ENCODE measurements at places on chromosomes 2 and 18.

DNA sequence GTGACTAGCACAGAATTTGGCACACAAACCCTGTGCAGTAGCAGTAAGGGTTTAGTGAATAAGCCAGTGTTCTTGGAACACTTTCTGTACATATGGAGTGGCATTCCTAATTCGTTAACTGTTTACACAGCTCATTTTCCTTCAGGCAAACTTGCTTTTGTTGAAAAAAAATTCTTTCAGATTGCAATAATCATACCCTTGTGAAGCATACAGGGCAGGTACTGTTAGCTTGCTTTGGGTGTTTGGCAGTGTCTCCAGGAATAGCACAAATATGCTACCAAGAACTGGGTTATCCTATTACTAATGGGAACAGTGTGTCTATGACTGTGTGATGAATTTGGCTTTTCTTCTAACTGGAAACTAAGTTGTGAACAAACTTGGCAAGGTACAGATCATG is 33.4 kb downstream of the UGP2 start:
- no peak for DNase-seq

GRCh38 chr18:76580288-76580962 is 85.4 kb upstream of the ZNF516 start:
- DNase-seq: no peak

- DNase-seq: no peak
These were observed 69.4 kb downstream of the CABLES1 start for GRCh38 chr18:23204589-23205235.

- no peak for DNase-seq
These were observed 55.4 kb downstream of the NGEF start for GRCh38 chr2:232957657-232958090.

- no peak for DNase-seq
These were observed 95.7 kb upstream of the SLC39A10 start for GRCh38 chr2:195561116-195561921.

- no peak for DNase-seq
These were observed 114.1 kb downstream of the EIPR1 start for GRCh38 chr2:3263487-3263886.

DNA sequence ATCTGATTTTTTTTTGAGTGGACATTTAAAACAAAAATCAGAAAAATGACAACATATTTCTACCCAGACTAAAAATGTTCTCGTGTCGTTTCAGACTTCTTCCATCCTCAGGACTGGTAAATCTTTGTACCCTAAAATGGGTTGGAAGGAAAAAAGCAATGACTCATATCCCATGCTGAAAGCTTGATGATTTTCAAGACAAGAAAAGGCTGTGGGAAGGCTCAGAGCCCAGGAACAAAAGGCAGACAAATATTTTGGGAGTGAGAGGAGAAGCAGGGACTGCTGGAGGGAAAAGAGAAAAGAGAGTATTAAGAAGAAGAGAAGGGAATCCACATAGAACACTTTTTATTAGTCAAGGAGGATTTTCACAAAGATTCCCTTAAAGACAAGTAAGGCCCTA is 77.1 kb upstream of the CTAGE1 start:
- DNase-seq: no peak

- no peak for DNase-seq
These were observed 176.3 kb downstream of the ZFP36L2 start for GRCh38 chr2:43049836-43050801.

DNA sequence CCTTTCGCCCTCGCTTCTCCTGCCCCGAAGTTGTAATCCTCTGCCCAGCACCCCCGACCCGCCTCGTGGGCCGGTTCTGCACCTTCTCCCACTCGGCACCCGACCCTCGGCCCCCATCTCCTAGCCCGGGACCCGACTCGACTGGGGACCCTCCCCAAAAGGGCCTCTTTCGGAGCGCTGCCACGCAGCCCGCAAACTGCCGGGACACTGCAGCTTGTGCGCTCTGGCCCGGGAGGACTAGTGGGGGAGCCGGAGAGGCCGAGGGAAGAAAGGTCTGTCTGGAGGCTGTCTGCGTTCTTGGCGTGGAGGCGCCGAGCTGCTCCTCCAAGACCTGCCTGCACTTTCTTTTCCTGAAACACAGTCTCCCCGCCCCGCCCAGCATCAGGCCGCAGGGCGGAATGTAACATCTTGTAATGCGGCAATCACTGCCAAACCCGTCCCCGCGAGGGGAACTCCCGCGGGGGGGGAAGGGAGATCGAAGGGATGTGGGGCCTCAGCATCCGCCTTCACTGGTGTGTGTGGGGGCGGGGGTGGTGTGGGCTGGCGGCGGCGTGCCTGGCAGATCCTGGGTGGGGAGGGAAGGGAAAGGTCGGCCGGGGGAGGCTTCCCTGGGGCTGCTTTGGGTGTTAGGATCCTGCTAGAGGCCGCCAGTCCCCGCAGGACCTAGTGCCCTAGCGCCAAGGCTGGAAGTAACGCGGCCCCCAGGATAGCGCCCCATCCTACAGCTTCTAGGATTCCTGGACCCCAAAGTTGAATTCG is 7.4 kb downstream of the DLX2 start:
- DNase-seq: peak; percentile 44

DNA sequence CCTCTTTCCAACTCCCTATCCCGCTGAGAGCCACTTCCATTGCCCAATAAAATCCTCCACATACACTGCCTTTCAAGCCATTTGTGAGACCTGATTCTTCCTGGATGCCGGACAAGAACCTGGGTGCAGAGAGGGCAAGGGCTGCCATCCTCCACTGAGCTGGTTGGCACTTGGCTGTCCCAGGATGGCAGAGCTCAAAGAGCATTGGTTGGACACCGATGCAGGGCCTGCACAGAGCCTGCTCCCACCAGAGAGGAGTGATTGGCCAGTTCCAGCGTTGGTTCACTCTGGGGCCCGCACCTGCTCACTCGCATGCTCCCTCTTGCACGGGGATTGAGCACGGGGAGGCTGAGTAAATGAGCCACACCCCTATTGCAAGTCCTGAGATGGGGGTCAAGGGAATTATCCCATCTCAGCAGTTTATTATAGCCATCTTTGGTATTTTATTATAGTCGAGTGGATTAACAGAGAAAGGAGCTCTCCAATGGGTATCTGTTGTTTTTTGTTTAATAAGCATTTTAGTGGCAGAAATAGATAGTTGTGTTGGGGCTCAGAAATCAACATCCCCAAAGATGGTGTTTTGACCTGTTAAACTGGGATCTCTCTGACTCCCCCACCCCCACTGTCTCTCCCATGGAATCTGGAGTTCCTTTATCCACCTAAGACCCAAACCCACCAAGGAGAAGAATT is 19.8 kb upstream of the MGAT4A start:
- no peak for DNase-seq

- DNase-seq: no peak
These were observed 1.6 kb upstream of the RBM45 start for GRCh38 chr2:178110681-178111080.

- DNase-seq: no peak
These were observed 29.4 kb downstream of the SIX3 start for GRCh38 chr2:44970846-44971450.

DNA sequence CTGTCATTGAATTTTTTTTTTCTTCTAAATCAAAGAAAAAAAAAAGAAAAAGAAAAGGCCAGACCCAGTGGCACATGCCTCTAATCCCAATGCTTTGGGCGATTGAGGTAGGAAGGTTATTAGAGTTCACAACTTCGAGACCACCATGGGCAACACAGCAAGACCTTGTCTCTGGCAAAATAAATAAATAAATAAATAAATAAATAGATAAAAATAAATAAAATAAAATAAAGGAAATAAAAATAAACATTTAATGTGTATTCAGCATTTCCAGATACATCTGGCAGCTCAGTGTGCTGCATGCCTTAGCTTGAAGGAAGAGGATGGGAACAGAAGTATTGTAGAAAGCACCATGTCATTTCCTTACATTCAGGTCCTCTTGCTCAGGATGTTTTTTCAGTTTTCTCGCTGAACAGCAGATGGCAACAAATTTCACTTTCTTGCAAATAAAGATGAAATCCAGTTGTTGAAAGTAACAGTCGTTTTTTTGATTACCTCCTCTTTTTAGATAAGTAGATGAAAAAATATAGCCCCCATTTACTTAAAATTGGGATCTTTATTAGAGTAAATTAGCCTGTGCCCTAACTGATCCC is 25.7 kb upstream of the FAM178B start:
- no peak for DNase-seq

GRCh38 chr2:192026059-192026824 is 168.5 kb downstream of the TMEFF2 start:
- no peak for DNase-seq

DNA sequence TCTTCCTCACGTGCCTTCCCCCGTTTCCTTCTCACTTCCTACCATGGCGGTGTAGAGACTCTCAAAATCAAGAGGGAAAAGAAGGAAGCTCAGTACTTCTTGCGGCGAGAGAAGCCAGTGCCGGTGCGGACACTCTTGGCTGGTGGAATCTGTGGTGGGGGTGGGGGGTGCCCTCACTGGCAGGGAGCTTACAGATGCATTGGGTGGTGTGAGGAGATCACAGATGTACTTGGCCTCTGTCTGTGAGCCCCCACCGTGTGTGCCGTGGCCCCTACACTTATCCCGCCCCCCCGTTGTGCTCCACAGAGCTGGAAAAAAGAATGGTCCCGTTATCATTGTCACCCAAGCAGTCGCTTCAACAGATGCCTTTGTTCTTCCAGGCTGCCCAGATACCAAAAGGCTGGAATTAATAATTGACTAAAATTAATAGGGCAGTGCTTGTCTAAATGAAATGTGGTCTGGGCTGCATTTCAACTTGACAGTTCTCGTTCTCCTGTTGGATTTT is 79.8 kb downstream of the VAPA start:
- DNase-seq: no peak

DNA sequence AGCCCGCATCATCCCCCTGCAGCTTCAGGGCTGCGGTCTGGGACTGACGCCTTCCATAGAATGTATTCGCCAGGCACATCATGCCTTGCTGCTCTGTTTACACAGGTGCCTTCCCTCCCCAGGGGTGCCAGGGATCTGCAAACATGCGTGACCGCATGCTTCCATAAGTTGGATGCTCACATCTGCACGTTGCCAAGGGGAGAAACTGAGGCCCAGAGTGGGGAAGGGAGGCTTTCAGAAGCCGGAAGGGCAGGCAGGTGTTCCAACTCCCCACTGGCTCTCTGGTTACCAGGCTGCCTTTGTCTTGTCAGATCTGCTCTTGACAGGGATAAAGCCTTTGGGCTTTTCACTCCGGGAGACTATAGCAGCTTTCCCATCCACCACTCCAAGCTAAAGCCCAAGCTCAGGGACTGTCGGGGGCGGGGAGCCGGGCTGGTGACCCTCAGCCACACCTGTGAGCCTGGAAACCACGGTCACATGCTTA is 125.8 kb upstream of the TNP1 start:
- no peak for DNase-seq

DNA sequence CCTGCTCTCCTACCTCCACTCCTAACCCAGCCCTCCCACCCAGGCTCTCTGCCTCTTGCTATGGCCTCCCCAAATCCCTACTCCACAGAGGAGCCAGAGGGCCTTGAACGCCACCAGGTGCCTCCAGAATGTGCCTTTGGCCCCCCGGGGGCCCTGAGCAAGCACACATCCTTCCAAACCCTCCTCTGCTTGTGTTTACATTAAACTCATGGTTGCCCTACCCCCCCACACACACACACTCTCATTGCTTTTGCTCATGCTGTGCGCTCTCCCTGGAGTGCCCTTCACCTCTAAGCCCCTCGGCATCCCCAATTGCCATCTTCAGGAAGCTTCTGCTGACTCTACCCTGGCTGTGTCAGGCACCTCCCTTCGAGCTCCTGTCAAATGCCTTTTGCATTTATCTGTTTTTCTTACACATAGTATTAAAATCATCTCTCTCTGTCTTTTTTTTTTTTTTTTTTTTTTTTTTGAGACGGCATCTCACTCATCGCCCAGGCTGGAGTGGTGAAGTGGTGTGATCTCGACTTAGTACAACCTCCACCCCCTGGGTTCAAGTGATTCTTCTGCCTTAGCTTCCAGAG is 16.3 kb upstream of the TET3 start:
- no peak for DNase-seq

- no peak for DNase-seq
These were observed 34.2 kb downstream of the PLCL1 start for GRCh38 chr2:197838579-197838978.

DNA sequence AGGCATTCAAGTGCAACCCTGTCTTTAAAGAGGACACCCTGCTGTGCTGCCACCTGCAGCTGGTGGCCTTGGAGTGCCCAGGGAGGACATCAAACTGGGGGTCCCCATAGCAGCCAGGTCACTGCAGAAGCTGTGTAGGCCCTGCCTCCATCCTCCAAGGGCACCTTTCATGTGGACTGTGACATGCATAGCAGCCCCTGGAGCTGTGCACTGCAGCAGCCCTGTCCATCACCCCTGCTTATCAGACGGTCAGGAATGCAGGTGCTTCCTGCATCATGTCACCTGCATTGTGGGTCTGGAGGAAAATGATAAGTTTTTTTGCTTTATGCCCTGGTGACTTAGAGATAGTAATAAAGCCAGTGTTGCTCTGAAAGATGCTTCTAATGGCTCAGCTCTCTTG is 155.7 kb downstream of the DYSF start:
- DNase-seq: no peak

GRCh38 chr2:18976168-18976961 is 382.1 kb downstream of the OSR1 start:
- DNase-seq: no peak

DNA sequence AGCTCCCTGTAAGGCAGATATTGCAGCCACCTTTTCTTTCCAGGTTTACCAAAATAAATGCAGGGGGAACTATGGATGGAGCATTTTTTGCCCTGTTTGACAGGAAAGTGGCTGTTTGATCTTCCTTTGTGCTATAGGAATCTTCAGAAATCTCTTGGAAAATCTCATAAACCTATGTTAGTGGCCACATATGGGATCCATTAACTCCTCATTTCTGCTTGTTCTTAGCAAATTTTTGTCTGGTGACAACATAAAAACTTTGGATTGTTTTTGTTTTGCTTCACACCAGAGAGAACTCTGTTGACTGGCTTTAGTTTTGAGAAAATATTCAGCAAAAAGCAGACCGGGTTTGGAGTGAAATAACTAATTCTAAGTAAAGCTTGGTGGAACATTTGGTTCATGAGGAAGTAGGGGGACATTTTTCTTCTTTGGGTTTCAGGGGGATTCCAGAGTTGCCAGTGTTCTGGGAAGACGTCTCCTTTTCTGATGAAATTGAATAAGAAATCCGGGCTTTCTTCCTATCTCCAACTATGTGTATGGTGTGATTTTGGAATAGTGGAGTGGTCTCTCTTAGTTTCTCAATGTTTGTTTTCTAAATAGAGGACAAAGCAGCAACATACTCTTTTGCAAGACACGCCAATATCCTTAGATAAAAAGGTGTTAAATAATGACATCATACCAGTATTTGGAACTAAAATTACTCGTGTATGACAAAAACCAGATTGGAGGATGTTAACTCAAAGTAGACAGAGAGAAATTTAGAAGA is 174.4 kb downstream of the ICOS start:
- DNase-seq: no peak

DNA sequence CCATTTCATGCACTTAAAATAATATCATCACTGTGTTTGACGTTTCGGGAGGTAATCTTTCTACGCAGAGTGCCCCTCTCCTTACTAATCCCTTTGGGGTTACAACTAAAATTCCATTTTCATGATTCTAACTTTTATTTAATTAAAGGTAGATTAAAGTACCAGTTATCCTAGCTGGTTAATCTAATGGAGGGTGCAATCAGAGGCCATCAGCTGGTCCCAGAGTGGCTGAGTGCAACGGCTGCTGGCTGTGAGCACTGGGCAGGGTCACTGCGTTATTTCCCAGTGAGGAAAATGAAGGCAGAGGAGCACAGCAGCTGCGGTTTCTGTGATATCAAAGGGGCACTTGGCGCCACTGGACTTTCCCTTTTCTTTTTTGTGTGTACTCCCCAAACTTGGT is 12.1 kb downstream of the SCYGR4 start:
- DNase-seq: no peak

GRCh38 chr2:148876202-148876594 is 1.2 kb downstream of the KIF5C start:
- no peak for DNase-seq

GRCh38 chr2:169221745-169222369 is 140.5 kb downstream of the LRP2 start:
- no peak for DNase-seq
